ENCODE measurements at places on chromosomes 6 and 20.

- DNase-seq = no peak
These were observed 73.2 kb downstream of the C6orf52 start for GRCh38 chr6:10621213-10621612.

DNA sequence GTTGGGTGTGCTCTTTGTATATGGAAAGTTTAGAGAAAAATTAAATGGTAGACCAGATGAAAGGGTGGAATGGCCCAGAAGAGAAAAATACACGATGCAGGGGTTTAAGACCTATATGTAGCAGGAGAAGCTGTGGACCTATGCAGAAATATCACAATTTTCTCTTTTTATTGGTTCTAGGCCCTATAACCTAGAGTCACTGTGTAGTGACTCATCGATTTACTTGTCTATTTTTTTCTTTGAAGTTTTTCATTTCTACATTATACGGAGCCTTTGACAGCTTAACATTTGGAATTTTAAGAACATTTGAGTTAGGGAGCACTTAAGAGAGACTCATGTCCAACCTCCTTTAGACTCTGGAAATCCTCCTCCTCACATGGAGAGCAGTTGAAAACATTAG, 28.3 kb upstream of the ADGRF1 start:
- DNase-seq = no peak

GRCh38 chr20:64158346-64159285, 5.6 kb upstream of the MYT1 start:
- no peak for DNase-seq

DNA sequence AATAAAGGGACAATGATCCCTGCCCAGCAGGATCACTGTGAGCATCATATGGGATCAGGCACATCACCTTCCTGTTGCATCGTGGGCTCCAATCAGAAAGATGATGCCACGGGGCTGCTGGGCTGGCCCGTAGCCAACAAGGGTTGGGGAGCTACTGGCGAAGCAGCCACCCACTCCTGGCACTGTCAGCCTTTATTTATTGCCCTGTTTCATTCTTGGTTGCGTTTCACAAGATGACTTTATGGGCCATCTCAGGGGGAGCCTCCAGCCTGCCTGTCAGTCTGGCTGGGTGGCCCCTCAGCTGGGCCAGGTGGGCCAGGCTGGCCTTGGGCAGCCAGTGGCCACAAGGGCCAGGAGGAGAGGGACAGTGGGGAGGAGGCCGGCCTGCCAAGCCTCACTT, 17.3 kb downstream of the VSTM2L start:
- no peak for DNase-seq

- no peak for DNase-seq
These were observed 48.0 kb upstream of the PNRC1 start for GRCh38 chr6:89032599-89032998.

DNA sequence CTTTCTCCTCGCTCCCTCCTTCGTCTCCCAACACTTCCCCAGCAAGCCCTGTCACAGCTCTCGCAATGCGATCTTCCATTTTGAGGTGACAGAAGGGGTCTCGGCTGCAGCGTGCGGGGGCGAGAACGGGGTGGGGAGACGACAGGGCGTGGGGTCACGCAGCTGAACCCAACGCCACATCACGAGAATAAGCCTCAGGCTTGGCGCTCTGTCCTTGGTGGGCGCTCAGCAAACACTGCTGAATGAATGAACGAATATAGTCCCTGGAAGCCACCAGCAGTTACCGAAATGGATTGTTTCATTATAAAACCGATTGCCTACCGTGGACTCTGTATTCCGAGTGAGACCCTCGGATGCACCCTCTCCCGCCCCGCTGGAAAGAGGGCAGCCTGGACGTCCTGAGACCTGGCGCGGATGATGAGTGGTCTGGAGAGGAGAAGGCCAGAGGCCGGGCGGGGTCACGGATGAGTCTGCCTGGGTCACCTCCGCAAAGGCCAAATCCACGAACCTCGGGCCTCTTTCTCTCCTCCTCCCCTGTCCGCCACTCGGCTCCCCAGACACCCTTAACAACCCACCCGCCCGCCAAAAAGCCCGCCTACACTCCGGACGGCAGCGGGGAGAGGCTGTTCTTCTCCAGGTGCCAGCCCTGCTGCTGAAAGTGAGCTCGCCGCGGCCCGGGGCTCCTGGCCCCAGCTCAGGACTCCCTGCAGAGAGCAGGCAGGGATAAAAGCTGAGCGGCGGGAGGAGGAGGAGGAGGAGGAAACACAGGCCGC, 3.7 kb downstream of the NRN1 start:
- no peak for DNase-seq

- DNase-seq = no peak
These were observed 90.1 kb downstream of the HIVEP2 start for GRCh38 chr6:142854589-142855488.

GRCh38 chr6:151084275-151084674, 155.5 kb upstream of the AKAP12 start:
- no peak for DNase-seq

- no peak for DNase-seq
These were observed 233.3 kb downstream of the SYNDIG1 start for GRCh38 chr20:24702501-24703283.

Measured in hepatic stellate cell (primary cell).